BJ (cell line): ENCODE measurements at places on chromosomes 12 and 14.

GRCh38 chr14:52124791-52125684 is 56.2 kb upstream of the NID2 start:
- no peak for DNase-seq

DNA sequence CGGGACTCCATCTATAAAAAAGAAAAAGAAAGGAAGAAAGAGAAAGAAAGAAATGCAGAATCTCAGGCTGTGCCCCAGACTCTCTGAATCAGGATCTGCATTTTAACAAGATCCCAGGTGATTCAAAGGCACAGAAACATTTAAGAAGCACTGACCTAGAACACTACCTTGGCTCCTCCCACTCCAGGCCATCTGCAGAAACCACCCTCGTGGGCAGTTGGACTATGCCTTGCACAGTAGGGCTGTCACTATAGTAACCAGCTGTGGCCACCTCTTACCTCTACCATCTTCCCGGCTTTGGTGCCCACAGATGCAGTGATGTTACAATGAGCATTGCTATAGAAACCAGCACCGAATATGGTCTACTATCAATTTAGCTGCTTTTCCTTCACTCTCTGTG is 110.9 kb upstream of the PWP1 start:
- DNase-seq: no peak

- DNase-seq: no peak
Measured at GRCh38 chr14:76551906-76552305, 176.0 kb downstream of the ESRRB start.

- no peak for DNase-seq
Measured at GRCh38 chr12:10393291-10393690, 3.5 kb upstream of the KLRK1 start.

DNA sequence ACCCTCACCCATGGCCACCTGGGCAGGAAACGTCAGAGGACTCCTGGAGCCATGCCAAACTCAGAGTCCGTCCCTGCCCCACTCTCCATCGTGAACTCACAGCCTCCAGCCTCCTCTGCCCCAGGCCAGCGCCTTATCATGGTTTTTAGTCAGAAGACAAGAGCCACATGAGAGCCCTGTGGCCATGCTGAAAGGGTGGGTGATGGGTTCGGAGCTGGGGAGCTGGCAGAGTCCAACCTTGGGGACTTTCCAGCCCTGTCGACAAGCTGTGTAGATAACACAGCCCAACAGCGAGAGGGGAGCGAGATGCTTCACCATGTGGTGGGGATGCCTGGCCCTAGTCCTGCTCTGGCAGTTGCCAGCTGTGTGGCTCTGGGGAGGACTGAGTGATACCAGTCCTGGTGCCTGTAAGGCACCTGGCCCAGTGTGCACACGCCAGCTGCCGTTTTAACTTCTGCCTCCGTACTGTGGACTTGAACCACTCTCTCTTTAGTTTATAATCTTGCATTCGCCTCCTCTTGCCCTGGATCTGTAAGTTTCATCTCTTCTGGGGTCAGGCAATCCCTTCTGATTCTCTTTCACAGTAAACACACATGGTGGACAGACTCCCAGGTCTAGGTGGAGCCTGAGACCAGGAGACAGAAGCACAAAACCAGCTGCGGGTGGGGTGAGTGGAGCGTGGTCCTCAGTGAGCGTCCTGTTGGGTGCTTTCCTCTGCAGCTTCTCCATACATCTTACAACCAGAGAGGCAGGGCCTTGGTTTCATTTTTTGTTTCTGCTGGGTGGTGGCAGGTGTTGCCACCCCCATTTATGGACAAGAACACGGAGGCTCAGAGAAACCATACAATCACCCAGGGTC is 55.3 kb downstream of the RIN3 start:
- no peak for DNase-seq

- no peak for DNase-seq
Measured at GRCh38 chr12:93896427-93896826, 219.3 kb downstream of the CRADD start.

DNA sequence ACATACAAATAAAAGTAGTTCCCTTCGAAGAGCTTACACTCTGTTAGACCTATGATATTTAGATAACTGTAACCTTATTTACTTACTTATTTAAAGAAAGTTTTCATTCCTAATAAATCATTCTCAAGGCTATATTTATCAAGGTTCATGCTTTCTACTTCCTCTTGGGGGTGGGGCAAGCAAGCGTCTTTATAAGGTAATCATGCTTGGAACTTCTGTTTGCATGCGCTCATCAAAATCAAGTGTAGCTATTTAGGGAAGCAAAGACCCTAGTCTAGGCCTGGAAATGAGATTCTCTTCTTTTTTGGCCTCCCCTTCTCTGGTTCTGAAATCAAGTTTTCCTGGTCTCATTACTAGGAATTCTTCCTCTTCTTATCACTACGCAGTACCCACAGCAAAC is 766 bp downstream of the RERG start:
- no peak for DNase-seq

DNA sequence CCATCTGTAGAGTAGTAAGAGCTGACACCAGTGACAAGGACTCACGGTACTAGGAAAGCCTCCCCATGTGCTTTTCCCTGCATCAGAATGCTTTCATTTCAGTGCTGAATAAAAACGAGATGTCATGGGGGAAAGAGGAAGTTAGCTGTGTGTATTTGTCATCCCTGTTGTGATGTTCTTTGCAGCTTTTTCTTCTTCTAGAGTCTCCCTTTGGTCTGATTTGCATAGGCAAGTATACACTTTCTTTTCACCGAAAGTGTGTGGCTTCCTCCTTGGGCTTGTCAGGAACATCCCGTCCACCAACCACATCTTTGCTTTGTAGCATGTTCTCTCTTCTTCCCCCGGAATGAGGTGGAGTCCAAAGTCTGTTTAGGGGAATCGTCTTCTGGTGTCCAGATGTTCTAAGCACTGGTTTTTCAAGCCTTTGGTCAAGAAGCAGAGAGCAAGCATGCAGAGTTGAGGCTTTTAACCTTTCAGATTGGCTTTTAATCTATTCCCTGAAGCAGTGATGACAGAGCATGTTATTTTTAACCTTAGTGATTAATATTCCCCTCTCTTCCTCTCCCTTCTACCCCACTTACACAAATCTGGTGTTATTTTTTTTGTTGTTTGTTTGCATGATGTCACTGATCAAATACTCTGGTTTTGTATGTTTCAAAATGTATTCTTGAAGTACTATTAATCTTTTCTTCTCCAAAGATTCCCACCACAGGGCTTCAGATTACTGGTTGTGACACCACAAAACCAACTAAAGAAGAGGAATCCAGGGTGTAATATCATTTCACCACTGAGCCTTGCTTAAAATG is 163.4 kb downstream of the SAMD4A start:
- DNase-seq: peak; percentile 91

DNA sequence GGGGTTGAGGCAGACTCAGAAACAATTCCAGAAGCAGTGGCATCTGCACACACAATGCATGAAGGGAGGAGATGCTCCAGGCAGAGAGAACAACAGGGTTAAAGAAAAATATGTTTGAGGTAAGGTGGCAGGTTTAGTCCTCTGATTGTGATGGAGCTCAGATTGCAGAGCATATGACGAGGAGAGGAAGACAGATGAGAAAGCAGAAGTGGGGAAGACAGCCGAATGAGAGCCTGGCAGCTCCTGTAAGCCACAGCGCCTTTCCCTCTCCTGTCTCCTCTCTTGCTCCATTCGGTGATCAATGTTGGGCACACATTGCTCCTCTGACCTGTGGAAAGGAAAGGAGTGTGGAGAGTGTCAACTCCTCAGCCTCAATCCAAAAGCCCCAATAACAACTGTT is 372.2 kb downstream of the GXYLT1 start:
- DNase-seq: no peak

DNA sequence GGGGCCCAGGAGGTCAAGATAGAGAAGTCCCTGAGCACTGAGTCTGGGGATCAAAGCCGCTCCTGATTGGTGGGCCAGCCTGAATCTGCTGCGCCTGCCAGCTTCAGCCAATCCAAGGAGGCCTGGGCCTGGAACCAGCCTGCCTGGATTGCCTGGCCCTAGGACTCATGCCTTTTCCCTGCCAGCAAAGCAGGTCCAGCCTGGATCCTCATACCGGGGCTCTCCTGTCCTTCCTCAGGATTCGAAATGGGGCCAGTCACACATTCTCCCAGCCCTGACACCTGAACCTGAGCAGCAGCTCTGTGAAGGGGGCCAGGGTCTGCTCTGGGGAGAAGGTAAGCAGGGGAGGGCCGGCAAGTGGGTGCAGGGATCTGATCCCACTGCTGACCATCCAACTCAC is 81.9 kb downstream of the NINJ2 start:
- no peak for DNase-seq

DNA sequence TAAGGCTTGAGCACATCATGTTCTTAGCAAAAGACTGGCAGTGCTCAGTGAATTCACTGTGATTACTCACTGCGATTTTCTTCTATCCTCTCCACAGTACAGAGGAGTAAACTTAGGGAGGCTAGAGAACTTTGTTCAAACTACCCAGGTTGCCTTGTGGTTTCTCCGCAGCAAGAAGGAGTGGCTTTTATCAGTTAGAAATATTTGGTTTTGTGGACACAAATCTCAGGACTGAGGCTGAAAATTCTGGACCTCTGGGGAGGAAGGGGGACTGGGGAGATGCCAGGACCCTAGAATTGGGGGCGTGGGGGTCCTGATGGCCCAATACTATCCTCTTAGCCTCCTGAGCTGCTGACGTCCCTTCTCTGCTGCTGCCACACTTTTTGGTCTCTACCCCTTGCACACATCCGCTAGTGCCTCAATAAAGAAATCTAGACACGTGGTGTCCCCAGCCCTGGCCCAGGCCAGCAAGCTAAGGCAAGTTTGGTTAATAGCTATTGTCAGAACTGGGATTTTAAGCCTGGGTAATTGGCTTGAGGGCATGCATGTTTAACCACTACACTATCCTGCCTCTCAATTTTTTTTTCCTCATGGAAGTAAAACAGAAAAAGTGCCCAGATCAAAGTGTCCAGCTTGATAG is 842 bp downstream of the OAS2 start:
- no peak for DNase-seq

GRCh38 chr12:50333441-50333840 is 50.1 kb upstream of the LIMA1 start:
- no peak for DNase-seq

DNA sequence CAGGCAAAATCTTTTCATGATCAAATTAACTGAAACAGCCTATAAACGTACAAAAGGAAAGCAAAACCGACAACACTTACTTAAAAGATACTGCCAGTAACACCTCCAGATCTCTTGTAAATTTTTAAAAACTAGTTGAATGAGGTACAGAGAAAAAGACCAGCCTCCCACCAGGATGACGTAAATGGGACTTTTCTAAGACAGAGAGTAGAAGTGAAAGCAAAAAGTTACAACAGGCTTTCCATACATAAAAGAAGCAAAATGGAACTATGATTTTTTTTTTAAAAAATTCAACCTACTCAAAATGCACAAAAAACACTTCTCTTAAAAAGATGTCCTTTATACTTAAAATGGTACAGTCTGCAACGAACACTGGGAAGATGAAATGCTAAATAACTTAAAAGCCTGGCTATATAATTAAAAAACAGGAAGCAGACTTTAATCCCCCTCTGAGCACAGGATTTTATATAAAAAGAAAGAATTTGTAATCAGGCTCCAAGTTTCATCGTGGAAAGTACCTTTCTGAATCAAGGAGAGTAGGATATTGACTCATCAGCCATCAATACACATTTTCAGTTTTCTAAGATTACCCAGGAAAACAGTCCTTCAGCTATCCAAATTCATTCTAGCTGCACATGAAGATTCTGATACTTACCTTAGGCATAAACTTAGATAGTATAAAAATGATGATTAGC is 14.2 kb upstream of the MYO1A start:
- DNase-seq: no peak

DNA sequence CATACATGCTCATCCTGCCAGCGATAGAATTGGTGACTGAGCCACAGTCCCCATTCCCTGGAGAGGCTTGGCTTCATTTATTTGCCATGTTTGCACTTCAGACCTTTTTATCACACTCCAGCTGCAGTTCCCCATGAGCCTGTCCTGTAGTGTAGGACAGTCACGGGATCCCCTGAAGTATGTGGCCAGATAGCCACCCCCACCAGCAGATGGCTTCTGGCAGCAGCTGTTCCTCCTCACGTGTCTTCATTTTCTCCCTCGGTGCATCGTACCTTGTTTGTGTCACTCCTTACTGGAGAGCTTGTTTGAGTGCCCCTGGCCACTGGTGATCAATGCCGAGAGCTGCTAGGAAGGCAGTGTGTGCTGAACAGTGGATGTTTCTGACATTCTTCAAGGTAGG is 40.2 kb downstream of the UBE3B start:
- no peak for DNase-seq

- DNase-seq: no peak
Measured at GRCh38 chr12:45214749-45215418, 1.0 kb upstream of the ANO6 start.

GRCh38 chr12:51759175-51759574 is 89.3 kb downstream of the FIGNL2 start:
- no peak for DNase-seq

DNA sequence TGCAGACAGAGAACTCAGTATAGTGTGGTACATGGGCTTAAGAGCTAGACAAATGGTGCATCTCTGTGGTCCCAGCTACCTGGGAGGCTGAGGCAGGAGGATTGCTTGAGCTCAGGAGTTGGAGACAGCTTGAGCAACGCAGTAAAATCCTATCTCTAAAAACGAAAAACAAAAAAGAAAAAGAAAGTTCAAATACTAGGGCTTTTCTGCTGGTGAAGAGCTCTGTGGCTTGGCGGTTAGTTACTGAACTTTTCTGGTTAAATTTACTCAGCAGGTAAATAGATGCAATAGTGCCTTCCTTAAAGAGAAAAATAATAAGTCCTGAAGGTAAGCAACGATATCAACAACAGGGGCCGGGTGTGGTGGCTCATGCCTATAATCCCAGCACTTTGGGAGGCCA is 31.4 kb upstream of the RAP1B start:
- no peak for DNase-seq

DNA sequence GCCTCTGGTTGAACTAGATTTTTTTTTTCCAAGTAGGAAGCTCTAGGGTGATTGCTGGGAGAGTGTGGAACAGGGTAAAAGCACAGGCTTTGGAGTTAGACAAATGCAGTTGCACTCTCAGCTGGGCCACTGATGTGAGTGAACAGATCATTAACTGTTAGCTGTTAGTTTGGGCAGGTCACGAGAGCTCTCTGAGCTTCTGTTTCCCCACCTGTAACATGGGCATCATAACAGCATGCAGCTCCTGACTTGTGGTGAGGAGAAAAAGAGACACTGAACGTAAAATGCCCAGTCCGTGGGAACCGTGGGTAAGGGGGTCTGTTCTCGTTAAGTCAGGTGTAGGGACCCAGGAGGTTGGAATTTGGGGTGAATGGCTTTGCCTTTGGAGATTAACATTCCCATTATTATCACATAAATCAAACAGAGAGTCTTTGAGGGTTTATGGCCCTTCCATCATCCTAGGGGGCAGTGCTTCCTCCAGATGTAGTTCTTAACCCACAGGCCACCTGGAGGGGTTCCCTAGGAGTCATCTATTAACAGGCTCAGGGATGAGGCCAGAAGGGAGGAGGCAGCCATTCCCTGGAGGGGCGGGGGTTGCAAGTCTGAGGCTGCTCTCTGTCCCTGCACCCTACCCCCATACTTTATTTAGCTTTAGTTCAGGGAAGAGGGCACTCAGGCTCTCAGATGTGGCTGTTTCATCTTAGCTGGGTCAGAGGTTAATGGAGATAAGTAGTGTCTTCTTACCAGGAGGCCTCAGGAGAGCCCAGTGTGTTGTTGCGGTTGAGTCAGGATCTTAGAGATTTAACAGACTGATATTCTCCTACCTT is 135.2 kb downstream of the DACT1 start:
- no peak for DNase-seq

- DNase-seq: no peak
Measured at GRCh38 chr14:37588956-37589714, 5.9 kb downstream of the FOXA1 start.

- DNase-seq: no peak
Measured at GRCh38 chr14:104442631-104443390, 136.8 kb upstream of the C14orf180 start.

- DNase-seq: peak; percentile 90
Measured at GRCh38 chr12:121717041-121717699, 4.6 kb downstream of the TMEM120B start.
